ENCODE measurements at places on chromosomes 4 and X. TPM values are rescaled to one million over a fixed set of nuclear protein-coding genes. Genes with fewer than 3 reads are reported as not detected.
A peak's percentile ranks its signal among the peaks of the same experiment; 100 is the strongest.

GRCh38 chr4:37715889-37716402 is 29.8 kb upstream of the RELL1 start:
- DNase-seq, result peak; percentile 62

Gene HMGB3
- 14.7 TPM for total RNA-seq

Gene RAB39B
- 0.43 TPM for total RNA-seq

Gene PPARGC1A
- total RNA-seq, result 0.86 TPM

All from fibroblast of villous mesenchyme (primary cell).